Bronchial epithelial cell (primary cell): ENCODE measurements at places on chromosomes 1 and 21. TPM values are rescaled to one million over a fixed set of nuclear protein-coding genes. Genes with fewer than 3 reads are reported as not detected.

The IL19 gene
- total RNA-seq: 0.13 TPM in 1 of 2 replicates, not detected in the other

The FAM163A gene
- not detected in 2 replicates for total RNA-seq

- DNase-seq: no peak
These were observed 19.0 kb downstream of the MAPKAPK2 start for GRCh38 chr1:206703661-206704060.

The CLCA4 gene
- 12.1 and 45.8 TPM in 2 replicates for total RNA-seq

The NDC1 gene
- total RNA-seq: 8.3 and 16.1 TPM in 2 replicates

The SMIM1 gene
- 1.2 TPM in 1 of 2 replicates, not detected in the other for total RNA-seq

DNA sequence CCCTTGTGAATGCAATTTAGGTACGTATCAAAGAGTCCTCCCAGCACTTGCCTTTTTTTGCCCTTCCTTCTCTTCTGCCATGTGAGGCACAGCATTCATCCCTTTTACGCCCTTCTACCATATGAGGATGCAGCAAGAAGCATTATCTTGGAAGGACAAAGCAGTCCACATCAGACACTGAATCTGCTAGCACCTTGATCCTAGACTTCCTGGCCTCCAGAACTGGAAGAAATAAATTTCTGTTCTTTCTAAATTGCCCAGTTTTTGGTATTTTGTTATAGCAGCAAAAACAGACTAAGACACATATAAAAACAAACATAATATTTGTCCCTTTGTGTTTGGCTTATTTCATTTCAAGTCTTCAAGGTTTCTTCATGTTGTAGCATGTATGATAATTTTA is 20.1 kb downstream of the EPS15 start:
- no peak for DNase-seq

The SMPDL3B gene
- total RNA-seq: 2.4 and 2.7 TPM in 2 replicates

DNA sequence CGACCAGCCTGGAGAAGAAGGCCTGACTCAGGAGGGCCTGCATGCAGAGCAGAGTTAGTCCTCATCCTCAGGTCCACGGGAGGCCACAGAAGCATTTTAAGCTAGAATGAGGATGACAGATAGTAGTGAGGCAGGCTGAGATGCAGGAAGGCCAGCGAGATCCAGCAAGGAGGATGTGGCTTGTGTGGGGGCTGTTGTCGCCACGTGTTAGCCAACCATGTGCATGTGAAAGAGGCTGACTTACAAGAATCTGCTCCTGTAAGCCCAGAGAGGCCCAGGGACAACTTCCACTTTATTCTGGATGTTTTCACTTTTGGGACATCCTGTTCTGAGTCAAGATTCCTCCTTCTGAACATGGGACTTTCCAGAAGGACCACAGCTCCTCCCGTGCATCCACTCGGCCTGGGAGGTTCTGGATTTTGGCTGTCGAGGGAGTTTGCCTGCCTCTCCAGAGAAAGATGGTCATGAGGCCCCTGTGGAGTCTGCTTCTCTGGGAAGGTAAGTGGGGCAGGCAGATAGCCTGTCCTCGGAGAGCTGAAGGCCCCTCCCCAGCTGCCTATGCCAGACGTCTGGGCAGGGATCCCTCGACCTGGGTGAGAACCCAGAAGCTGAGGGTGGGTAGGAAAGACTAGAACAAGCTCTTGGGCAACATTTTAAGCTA is at the start of gene SLAMF8:
TSS of gene SLAMF8 (plus strand) at position 433 of the 661 bp plus-strand sequence. CDS start at position 459, 26 bp downstream.
- DNase-seq: no peak

The SLC2A5 gene
- total RNA-seq: under 0.01 and 0.26 TPM in 2 replicates

The WNT4 gene
- 1.1 and 22.1 TPM in 2 replicates for total RNA-seq
